ENCODE measurements at places on chromosomes 6 and 20.

DNA sequence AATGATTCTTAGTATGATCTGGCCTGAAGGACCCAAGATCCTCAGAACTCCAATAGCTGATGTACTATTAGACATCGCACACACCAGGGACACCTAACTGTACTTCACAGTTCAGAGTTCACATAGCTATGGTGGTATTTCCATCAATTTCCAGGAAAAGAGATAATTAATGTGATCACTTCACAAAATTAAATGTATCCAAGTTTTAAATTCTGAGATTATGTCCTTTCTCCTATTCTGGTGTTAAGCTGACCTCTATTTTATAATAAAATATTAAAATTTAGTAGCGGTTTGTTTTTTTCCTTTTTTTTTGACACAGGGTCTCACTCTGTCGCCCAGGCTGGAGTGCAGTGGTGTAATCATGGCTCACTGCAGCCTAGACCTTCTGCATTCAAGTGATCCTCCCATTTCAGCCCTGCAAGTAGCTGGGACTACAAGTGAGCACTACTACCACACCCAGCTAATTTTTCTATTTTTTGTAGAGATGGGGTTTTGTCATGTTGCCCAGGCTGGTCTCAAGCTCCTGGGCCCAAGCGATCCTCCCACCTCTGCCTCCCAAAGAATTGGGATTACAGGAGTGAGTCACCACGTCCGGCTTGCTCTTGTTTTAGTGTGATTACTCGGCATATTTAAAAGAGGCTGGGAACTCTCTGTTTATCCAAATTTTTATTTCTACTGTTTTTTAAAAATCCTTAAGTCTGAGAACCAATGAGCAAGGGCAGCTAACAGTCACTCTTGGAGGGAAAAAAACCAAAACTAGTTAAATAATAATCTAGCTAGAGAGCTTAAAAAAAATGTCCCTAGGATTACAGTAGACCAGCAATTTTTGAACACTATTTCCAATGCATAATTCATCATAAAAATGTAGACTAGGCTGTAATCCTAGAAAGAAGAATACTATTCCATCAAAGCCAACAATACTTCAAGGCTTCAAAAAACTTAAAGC, 16.0 kb downstream of the KIF13A start:
- DNase-seq: peak; percentile 36

DNA sequence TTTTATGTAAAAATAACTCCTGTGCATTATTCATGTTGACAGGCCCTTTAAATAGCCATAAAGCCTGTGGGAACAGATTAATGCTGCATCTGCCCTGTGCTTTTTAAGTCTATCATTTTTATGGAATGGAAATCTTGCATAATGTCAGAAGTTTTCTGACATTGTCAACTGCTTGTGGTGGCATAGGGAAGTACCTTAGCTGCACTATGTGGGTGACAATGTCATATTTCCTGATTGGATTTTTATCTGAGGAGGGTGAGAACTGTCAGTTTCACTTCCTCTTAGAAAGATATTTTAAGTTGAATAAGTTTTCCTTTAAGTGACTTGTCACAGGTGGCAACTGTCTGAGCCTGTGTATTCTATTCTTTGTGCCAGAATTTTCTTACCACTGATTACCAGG, 267.9 kb downstream of the PLCB1 start:
- no peak for DNase-seq

GRCh38 chr6:136987526-136987925, 57.2 kb downstream of the IL20RA start:
- DNase-seq: no peak

- no peak for DNase-seq
These were observed 588.4 kb downstream of the RFPL4B start for GRCh38 chr6:112935402-112936078.

GRCh38 chr6:84553527-84553926, 210.9 kb downstream of the TBX18 start:
- no peak for DNase-seq

DNA sequence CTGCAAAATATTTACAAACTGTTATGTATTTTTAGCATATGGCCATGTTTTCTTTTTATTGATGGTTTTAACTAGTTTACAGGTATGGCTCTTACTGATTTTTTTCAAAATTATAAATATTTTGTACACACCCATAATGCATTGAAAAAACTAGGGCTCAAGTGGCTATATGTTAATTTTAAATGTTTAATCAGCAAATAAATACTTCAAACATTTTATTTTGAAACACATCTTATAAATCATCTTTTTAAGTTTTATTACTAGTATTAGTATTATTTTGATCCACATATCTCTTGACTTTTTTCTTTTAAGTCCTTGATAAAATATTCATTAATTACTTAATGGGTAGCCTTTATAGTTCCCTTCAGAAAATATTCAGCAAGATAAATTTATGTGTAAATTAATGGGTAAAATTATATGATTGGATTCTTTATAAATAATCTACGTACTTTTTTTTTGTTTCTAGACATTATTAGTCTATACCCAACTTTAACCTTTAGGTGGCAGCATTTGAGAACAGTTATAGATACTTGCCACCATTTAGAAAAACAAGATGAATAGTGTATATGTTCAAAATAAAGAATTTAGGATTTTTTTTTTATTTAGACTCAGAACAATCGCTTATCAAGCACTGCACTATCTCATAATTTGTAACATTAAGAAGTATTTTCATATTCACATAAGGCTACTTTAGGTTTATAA, 241.9 kb downstream of the ADGRB3 start:
- DNase-seq: peak; percentile 3

DNA sequence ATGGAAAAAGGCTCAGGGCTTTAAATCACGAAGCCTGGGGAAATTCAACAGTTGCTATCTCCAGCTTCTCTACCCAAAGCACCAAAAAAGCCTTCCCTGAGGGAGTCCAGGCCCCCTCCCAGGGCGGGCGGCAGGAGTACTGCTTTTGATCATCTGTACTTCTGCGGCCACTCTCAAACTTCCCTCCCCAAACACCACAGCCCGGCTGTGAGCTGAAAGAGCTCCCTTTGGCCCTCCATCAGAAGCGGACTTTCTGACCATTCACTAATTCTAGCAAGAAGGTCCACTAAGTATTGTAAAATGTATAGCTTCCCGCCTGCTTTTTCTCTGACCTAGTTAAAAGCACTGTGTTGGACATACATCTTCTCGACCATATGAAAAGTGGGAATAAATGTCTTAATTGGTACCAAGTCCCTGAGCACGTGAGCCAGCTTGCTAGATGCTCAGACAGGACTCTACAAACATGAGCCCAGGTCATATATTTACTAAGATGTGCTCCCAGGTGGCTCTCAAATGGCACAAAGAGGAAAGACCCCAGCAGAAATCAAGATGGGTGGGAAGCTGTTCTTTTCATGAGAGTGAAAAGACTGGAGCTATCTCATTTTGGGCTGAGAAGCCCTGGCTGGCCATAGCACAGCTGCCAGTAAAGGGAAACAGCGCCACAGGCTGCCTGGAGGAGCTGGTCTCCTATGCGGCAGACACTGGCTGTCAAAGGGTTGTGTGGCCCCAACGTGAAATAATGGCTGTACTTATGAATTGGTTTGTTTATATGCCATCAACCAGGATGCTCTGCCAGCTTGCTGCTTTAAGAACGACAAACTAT, 58.6 kb downstream of the GFOD1 start:
- no peak for DNase-seq

GRCh38 chr6:9159051-9159450, 723.7 kb upstream of the SLC35B3 start:
- DNase-seq: no peak

GRCh38 chr20:37872161-37872560, 30.8 kb upstream of the VSTM2L start:
- no peak for DNase-seq

DNA sequence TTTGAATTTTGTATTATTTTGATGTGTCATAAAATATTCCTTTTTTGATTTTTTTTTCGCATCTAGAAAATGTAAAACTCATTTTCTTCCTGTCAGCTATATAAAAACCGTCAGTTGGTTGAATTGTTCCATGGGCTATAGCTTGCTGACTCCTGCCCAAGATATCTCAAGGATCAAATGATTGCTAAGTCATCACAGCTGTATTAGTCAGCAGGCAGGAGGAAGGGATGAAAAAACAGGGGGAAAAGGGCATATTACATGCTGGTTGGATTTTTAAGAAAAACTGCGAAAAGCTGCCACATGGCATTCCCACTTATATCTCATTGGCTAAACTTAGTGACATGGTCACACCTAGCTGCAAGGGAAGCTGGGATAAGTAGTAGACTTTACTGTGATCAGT, 569.9 kb downstream of the BCKDHB start:
- no peak for DNase-seq

- DNase-seq: no peak
These were observed 32.6 kb upstream of the OSTM1 start for GRCh38 chr6:108107102-108107501.

DNA sequence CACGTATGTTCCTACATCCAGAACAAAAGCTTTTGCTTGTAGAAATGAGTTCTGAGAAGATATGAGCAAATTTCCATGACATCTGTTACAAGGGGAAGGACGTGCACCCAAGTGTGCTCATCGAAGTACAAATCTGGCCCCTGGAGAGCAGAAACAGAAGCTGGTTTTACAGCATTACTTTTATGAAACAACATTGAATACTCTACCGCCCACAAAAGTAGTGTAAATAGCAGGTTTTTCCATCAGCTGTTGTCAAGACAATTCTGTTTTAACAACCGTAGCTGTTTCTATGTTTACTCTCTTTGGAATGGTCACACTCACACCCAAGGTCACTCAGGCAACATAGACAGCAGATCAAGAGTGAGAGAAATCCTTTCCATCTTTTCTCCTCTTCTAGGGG, 114.2 kb upstream of the SSTR4 start:
- no peak for DNase-seq

GRCh38 chr20:45783656-45784294, 7.9 kb downstream of the WFDC3 start:
- no peak for DNase-seq

GRCh38 chr6:152170702-152171667, 363.5 kb downstream of the ESR1 start:
- DNase-seq: no peak

GRCh38 chr6:31718265-31718664, 3.1 kb downstream of the LY6G6D start:
- no peak for DNase-seq

DNA sequence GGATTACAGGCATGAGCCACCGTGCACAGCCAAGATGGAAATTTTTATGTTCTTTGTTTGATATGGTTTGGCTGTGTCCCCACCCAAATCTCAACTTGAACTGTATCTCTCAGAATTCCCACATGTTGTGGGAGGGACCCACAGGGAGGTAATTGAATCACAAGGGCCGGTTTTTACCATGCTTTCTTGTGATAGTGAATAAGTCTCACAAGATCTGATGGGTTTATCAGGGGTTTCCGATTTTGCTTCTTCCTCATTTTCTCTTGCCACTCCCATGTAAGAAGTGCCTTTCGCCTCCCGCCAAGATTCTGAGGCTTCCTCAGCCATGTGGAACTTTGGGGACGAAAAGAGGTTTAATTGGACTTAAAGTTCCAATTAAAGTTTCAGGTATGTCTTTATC, 14.6 kb downstream of the EEF1A1 start:
- no peak for DNase-seq

GRCh38 chr6:54014440-54014839, 96.8 kb upstream of the MLIP start:
- no peak for DNase-seq

DNA sequence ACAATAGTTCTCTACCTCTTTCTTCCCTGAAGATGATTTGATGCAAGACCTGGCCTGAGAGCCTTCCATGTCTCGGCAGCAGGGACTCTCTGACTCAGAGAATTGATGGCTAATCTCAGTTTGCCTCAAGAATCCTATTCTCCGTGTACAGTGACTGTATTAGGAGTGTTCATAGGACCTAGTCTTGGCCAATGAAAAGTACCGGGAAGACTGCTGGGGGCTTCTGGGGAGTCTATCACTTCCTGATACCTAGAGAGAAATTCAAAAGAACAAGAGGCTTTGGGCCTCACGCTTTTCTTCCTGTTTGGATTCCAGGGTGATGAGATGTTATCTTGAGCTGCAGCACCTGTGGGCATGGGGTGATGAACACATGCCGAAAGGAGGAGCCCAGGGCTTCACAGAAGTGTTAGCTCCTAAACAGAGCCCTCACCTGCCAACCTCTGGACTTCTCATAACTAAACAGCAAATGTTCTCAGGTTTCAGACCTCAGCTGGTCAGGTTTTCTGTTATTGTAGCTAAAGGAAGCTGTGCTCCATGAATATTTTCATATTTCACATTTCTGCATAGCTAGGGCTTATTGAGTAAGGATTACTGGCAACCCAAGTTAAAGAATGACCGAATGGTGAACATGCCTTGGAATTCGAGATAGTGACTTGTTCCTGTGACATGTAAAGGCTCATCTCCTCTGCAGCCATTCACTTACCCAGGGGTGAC, 323.1 kb upstream of the AGPAT4 start:
- no peak for DNase-seq

GRCh38 chr6:20837189-20837588, 302.9 kb downstream of the CDKAL1 start:
- DNase-seq: no peak

DNA sequence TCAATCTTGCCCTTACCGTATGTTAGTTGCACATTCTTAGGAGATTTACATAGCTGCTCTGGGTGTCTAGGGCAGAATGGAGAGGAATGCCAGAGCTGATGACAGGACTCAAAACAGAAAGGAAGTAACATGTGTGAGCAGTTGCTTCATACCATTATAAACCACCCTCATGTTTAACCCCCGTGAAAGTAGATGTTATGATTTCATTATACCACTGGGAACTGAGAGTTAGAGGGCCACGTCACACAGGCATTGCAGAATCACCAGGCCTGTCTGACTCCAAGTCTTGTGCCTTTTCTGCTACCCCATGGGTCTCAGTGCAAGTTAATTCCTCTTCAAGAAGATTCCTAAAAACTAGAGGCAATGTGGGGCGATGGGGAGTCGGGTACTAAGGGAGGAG, 23.5 kb upstream of the SIM1 start:
- DNase-seq: no peak

GRCh38 chr20:22464312-22465003, 119.9 kb downstream of the FOXA2 start:
- DNase-seq: no peak

DNA sequence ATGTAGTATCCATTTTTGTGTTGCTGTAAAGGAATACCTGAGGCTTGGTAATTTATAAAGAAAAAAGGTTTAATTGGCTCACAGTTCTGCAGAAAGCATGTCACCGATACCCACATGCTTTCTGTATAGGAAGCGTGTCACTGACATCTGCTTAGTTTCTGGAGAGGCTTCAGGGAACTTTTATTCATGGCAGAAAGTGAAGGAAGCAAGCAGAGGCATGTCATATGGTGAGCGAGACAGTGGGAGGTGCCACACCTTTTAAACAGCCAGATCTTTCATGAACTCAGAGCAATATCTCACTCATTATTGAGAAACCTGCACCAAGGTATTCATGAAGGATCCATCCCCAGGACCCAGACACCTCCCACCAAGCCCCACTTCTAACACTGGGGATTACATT, 3.5 kb downstream of the SUMO4 start:
- no peak for DNase-seq
